ENCODE measurements at places on chromosomes 7 and 10.

GRCh38 chr10:86068231-86069054 is 298.2 kb downstream of the GRID1 start:
- no peak for DNase-seq

GRCh38 chr10:84406561-84406960 is 78.2 kb downstream of the CCSER2 start:
- no peak for DNase-seq

GRCh38 chr7:30470771-30471170 is 7.8 kb downstream of the NOD1 start:
- DNase-seq: peak; percentile 61

DNA sequence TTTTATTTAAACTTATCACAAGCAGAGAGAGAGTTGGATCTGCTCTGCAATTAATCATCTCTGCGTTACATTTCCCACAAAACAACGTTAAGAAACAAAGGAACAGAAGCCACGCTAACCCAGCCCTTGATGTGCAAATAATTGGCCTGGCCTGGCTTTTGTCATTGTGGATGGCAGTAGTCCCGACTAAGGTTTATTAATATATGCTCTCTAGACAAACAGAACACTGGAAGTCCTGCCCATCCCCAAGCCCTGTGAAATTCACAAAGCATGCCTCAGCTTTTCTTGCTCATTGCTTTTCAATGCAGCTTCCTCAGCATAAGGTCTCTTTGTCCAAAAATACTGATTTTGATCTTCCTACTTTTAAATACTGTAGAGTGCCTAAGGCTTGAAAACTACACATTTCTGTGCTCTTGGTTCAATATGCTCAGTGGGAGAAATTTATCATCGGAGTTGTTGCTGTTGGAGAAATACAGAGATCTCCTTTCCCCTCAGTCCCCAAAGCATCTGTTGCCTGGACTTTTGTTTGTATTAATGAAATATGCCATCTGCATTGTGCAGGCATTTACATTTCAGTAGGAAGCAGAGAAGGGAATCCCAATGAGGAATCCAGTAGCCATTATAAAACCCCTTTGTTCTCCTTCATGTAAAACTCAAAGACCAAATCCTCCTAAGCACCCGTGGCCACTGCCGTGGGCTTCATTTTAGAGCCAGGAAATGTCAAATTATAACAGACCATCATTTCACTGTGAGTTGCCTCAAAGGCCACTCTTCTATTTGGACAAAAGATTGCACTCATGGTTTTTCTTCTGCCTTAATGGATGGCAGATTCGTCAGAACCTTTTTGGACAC is 61.1 kb downstream of the SORCS1 start:
- DNase-seq: no peak

- DNase-seq: no peak
Observed at GRCh38 chr7:69246758-69247157, 351.5 kb upstream of the AUTS2 start.

DNA sequence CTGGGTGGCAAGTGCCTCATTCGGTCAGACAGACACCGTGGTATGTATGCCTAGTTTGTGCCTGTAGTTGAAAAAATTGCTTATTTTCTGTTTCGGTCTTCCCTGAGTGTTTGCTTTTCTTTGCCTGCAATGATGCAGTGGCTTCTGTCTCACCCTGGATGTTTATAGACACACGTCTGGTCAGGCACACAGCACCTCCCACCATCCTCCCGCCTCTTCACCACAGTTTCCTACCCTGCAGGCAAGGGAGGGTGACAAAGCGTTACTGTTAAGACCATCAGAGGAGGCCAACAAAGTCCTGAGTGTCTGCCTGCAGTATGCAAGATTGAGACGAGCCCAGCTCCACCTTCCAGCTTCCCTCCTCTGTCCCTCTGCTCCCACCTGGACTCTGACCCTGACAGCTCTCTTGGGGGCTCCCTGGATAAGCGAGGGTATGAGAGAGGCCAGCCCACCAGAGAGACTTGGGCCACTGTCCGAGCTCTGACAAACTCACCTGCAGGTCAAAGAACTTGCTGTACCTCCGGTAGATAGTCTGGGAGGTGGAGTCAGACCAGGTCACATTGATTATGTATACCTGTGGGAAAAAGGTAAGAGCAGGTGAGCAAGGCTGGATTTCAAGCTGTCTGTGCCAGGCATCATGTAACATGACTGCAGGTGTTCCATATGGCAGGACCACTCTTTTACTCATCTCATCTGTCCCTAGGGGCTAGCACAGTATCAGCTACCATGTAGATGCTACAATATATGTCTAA is 54.4 kb downstream of the SH3PXD2A start:
- no peak for DNase-seq

GRCh38 chr7:17590221-17590620 is 291.8 kb downstream of the AHR start:
- DNase-seq: no peak

DNA sequence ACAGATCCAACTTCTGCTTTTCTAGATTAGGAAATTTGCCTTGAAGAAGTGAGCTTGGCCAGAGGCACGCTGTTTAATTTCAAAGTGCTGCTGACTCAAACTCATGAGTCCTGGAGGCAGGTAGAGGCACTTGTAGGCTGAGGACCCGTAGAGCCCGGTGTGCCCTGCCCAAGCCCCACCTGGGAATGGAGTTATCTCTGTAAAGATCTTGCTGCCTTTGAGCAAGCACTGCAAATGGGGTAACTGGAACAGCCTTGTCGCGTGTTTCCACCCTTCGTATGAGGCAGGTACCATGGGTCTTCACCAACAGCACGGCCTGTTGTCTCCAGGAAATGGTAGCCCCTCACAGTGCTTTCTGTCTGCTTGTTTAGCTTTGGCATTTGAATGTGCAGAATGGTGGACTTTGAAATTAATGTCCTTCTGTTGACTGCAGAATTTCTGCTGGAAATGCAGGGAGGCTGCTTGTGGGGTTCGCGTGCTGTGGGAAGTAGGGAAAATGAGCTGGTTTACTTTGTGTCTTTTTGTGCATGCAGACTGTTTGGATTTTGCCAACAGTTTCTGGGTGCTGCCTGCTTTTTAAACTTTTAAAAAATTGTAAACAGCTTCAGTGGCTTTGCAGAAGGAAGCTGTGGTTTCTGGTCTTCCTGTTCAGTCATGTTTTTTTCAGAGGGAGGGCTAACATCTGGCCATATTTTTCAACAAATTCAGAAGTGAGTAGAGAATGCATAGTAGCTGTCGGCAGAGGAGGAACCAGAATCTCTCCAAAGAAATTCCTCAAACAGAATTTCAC is 27.2 kb downstream of the CCM2 start:
- no peak for DNase-seq

DNA sequence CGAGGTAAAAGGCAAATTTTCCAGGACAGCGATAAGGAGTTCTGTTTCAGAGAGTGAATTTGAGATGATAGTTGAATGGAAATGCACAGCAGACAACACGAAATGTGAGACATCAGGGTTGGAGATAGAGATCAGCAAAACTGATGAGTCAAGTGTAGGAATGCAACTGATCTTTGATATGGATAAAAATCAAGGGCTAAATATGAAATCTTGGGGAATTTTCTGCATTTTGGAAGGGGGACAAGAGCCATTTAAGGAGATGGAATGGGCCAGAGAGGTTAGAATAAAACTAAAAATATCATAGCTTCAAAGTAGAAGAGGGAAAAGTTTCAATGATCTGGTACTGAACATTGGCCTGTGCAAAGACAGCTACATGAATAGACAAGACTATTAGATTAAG is 11.5 kb downstream of the CISD1 start:
- DNase-seq: no peak

DNA sequence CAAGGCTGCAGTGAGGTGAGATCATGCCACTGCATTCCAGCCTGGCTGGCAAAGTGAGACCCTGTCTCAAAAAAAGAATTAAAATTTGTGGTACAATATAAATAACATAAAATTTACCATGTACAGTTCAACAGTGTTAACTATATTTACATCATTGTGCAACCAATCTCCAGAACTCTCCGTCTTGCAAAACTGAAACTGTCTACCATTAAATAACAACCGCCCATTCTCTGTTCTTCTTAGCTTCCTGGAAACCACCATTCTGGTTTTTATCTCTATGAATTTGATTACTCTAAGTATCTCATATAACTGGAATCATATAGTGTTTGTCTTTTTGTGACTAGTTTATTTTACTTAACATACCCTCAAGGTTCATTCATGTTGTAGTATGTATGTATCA is 167.6 kb downstream of the AUTS2 start:
- DNase-seq: no peak

DNA sequence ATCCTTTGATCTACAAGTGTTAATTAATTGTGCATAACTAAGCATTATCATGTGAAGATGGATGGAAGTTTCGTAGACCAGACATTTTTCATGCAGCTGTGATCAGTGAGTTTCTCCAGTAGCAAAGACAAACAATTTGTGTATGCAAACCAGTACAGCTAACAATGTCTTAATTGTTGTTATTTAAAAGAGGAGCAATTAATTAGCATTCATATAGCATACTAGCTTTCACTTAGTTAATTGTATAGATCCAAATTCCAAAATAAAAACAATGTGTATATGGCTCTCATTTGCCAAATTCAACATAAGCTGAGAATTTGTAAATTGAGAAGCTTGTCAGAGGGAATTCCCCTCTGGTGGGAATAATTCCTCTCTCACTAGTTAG is 22.6 kb upstream of the PRKCQ start:
- DNase-seq: no peak

GRCh38 chr10:9451211-9451773 is 1396.8 kb downstream of the GATA3 start:
- no peak for DNase-seq

GRCh38 chr7:69593511-69593910 is 4.8 kb upstream of the AUTS2 start:
- no peak for DNase-seq

GRCh38 chr7:102859799-102860125 is 53.0 kb upstream of the LRRC17 start:
- DNase-seq: no peak

DNA sequence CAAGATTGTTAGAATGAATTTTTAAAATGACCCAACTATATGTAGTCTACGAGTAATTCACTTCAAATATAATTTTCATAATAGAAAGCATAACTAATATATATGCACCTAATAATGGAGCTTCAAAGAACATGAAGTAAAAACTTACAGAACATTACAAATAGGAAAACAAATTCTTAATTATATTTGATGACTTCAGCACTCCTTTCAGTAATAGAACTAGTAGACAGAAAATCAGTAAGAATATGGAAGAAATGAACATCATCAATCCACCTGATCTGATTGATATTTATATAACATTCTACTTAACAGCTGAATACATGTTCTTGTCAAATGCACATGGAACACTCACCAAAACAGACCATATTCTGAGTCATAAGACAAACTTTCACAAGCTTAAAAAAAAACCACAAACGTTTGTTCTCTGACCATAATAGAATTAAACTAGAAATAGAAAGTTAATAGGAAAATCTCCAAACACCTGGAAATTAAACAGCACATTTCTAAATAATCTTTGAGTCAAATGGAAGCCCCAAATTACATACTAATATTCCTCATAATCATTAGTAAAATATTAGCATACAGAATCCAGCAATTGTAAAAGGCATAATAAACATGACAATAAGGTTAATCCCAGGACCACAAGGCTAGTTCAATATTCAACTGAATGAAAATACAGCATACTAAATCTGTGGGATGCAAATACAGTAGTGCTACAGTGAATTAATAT is 48.0 kb downstream of the BRAF start:
- DNase-seq: peak; percentile 33

- no peak for DNase-seq
Observed at GRCh38 chr10:125054669-125055268, 105.6 kb downstream of the CTBP2 start.

GRCh38 chr7:4714767-4715409 is 32.8 kb downstream of the FOXK1 start:
- DNase-seq: no peak

DNA sequence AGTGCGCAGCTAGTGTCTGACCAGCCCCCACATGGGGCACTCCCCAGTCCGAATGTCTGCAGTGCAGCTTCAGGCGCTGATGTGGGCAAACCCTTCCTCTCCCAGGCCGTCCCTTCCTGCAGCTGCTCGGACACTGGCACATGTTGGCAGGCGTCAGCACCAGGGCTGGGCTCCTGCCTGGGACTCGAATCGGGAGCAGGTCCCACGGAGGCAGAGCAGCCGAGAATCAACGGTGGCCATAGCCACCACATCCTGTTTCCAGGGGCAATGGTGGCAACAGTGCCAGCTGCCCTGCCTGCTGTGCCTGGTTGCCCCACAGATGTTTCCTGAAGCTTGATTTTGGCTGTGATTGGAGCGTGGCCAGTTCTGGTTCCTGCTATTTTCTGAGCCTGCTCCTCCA is 65.8 kb downstream of the MGMT start:
- DNase-seq: no peak

DNA sequence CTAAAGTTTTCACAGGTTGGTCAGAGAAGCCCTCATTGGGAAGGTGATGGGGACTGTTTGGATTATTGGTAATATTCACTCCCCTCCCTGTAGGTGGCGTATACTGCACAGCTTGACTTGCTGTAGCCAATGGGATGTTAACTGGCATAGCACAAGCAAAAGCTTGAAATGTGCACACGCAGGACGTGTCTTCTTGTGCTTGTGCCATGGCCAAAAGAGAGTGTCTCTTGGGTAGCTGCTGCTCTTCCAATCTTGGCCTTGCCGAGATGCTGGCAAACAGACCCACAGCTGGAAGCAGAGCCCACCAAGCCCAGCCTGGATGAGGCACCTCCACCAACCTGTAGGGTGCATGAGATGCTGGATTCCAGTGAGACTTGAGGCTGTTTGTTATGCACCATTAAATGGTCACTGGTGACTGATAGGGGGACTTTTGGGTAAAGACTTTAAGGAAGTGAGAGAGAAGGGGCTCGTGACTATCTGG is 266.0 kb downstream of the GRID1 start:
- no peak for DNase-seq

GRCh38 chr7:2354939-2355704 is 495 bp downstream of the EIF3B start:
- DNase-seq: no peak
